K562 (cell line): ENCODE measurements at places on chromosomes 1 and 21. TPM values are rescaled to one million over a fixed set of nuclear protein-coding genes. Genes with fewer than 3 reads are reported as not detected.

- DNase-seq: no peak
Observed at GRCh38 chr1:67300561-67300960, 7.1 kb upstream of the IL12RB2 start.

GRCh38 chr1:33743221-33743998 is 120.5 kb upstream of the HMGB4 start:
- DNase-seq: no peak

- DNase-seq: no peak
Observed at GRCh38 chr1:165616987-165617546, 14.0 kb upstream of the MGST3 start.

NEXN gene
- 0.60 and 0.92 TPM in 2 replicates for total RNA-seq

FCAMR gene
- total RNA-seq: not detected in 2 replicates

- no peak for DNase-seq
Observed at GRCh38 chr1:87077959-87078639, 163.7 kb downstream of the HS2ST1 start.

PDE9A gene
- 0.27 TPM in 1 of 2 replicates, not detected in the other for total RNA-seq

DNA sequence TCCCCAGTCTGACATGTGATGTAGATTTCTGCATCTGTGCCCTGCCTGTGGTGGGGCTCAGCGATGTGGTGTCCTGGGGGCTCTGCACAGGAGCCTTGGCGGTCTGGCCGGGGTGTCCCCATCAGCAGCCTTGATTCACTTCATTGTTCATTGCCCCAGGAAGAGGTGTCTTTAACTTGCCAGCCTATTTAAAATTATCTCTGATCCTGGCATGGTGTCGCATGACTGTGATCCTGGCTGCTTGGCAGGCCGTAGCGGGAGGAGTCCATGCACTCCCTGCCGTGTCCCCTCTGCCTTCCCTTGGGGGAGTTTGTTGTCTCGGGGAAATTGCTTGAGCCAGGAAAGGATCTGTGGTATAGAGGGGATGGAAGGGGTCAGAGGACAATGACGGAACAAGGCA is 59.9 kb downstream of the TRIM11 start:
- no peak for DNase-seq

SELL gene
- total RNA-seq: 0.51 and 1.1 TPM in 2 replicates

RHCE gene
- total RNA-seq: 11.2 and 12.6 TPM in 2 replicates

GRCh38 chr1:2470290-2471158 is 5.6 kb upstream of the PLCH2 start:
- DNase-seq: no peak

OLFML3 gene
- 0.13 and 0.16 TPM in 2 replicates for total RNA-seq

DNA sequence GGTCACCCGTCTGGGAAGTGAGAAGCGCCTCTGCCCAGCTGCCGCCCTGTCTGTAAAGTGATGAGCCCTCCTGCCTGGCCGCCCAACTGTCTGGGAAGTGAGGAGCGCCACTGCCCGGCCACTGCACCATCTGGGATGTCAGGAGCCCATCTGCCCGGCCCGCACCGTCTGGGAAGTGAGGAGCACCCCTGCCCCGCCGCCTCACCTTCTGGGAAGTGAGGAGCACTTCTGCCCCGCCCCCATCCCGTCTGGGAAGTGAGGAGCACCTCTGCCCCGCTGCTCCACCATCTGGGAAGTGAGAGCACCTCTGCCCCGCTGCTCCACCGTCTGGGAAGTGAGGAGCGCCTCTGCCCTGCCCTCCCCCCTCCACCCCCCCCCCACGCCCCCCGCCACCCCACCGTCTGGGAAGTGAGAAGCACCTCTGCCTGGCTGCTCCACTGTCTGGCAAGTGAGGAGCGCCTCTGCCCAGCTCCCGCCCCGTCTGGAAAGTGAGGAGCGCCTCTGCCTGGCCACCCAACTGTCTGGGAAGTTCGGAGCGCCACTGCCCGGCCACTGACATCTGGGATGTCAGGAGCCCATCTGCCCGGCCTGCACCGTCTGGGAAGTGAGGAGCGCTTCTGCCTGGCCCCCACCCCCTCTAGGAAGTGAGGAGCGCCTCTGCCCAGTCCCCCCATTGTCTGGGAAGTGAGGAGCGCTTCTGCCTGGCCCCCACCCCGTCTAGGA is 4.5 kb upstream of the ZZZ3 start:
- DNase-seq: no peak

UTS2 gene
- not detected in 2 replicates for total RNA-seq

YOD1 gene
- 61.6 and 61.7 TPM in 2 replicates for total RNA-seq

GRCh38 chr1:185045814-185046492 is 595 bp downstream of the RNF2 start:
- DNase-seq: peak; percentile 74

- no peak for DNase-seq
Observed at GRCh38 chr1:233883671-233884070, 20.8 kb upstream of the SLC35F3 start.

- DNase-seq: peak; percentile 8
Observed at GRCh38 chr1:199113265-199113869, 474.5 kb downstream of the PTPRC start.

DNA sequence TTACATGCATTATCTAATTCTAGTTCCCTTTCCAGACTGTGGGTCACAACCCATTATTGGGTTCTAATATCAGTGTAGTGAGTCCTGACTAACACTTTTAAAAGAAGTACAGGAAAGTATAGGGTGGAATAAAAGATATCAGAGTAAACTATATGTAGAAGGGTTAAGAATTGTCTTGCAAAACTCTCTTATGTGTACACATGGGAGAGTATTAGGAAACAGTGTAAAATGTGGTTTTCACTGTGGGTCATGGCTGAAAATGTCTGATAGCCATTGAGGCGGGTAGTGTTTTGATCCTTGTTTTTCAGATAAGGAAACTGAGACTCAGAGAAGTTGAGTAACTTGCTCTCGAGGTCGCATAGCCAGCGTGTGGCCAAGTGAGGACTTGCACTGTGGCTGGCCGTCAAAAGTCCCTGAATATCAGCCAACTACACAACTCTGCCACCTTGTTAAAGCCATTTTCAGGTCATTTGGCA is 18.5 kb upstream of the MTARC1 start:
- no peak for DNase-seq

CENPF gene
- 98.2 and 102 TPM in 2 replicates for total RNA-seq

- DNase-seq: no peak
Observed at GRCh38 chr1:224743608-224744164, 127.6 kb downstream of the CNIH3 start.

DNA sequence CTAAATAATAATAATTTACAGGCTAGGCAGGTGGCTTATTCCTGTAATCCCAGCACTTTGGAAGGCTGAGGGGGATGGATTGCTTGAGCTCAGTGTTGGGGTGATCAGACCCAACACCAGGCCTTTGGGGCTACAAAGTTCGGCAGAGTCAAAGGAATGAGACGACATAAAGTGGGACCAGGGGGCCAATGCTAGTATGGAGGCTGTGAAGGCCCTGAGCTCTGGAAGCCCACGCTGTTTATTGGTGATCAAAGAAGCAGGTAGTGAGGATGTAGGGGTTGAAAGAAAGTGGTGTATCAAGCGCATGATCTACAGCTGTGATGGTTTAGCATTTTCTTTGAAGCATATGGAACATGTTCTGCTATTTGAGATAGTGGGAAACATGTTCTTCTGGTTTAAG is 5.6 kb downstream of the BTBD8 start:
- no peak for DNase-seq

DNA sequence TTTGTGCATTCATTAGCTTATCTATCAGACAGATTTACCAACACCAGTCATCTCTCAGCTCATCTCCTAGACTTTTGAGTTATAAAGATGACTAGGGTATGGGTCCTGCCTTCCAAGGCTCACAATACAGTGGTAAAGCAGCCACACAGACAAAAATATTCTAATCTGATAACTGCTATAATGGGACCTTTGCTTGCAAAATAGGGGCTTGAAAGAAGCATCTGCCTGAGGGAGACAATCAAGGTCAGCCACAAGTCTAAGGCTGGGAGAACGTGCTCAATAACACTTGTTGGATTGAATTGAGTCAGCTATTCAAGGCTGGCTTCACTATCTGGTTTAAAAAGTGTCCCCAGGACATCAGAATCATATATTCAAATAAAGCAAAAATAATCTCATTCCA is 1.4 kb upstream of the PAPPA2 start:
- no peak for DNase-seq

- no peak for DNase-seq
Observed at GRCh38 chr1:110163591-110163990, 13.3 kb downstream of the SLC6A17 start.

TDRD10 gene
- total RNA-seq: not detected in 2 replicates

- DNase-seq: peak; percentile 36
Observed at GRCh38 chr1:154736841-154737240, 128.9 kb upstream of the ADAR start.

CYP4X1 gene
- total RNA-seq: not detected in 2 replicates

DNA sequence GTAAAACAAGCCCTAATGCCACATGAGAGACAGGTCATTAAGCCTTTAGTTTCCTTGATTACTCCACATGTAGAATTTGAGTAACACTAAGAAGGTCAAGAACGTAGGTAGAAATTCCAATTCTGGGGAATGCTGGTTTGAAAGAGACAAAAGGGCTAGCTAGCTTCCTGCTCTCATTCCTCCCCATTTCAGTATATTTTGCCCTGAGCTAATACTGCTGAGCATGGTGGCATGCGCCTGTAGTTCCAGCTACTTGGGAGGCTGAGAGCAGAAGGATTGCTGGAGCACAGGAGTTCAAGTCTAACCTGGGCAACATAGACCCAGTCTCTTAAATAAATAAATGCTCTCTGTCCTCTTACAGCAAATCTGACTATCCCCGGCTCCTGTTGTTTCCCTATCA is 12.8 kb downstream of the PRDX6 start:
- no peak for DNase-seq

- no peak for DNase-seq
Observed at GRCh38 chr1:26540351-26540750, 10.8 kb downstream of the RPS6KA1 start.

DNA sequence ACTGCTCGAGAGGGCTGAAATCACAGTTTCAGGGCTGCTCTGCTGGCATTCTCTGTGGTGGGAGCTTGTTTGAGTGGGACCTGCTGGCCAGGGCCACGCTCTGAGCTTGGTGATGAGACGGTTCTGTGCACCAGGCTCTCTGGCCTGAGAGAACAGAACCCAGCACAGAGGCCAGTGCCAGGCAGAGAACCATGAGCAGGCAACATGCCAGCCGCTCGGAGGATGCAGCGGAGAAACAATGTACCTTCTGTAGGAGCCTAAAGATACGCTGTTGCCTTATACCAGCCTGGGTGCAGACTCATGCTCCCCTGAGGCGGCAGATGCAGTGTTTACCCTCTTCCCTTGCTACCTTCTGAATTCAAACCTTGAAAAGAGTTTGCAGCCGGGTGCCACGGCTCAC is 10.0 kb downstream of the C2CD2 start:
- DNase-seq: no peak

DNA sequence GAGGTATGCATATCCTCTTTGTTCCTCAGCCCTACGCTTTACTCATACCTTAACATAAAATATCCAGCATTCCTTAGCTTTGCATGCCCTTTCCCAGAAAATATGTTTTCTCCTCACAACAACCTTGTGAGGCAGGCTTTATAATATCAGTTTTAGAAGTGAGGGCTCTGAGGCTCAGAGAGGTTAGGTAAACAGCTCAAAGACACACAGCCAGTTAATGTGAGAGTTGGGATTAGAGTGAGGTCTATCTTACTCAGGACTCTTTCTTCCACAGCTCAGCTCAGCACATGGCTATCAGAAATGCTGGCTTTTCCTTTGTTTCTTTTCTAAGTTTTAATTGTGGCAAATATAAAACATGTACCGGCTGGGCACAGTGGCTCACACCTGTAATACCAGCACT is 27.9 kb downstream of the CSF1 start:
- no peak for DNase-seq

- DNase-seq: no peak
Observed at GRCh38 chr1:45510972-45511527, 10.6 kb downstream of the PRDX1 start.

KIAA1614 gene
- 0.16 and 0.36 TPM in 2 replicates for total RNA-seq

GRCh38 chr1:2611031-2611501 is 21.8 kb downstream of the MMEL1 start:
- DNase-seq: peak; percentile 94

DIPK1A gene
- 1.3 TPM in 2 replicates for total RNA-seq

TNFRSF4 gene
- 0.44 and 0.47 TPM in 2 replicates for total RNA-seq

PRRC2C gene
- total RNA-seq: 218 and 237 TPM in 2 replicates

DNA sequence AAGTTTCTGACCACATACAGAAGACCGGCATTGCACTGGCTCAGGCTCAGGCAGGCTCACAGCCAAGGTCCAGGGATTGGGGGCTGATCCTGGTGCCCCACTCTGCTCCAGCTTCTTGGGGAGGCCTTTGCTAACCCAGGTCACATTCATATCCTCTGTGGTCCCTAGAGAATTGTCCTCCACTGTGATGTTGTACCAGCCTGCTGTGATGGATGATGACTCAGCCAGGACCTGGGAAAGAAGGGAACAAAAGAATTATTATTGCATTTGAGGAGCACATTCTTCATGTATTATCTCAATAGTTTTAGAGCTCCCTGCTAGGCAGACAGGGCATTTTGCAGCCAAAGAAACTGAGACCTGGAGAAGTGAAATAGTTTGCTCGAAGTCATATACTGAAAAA is 114.3 kb upstream of the ETV3 start:
- no peak for DNase-seq

HES5 gene
- total RNA-seq: not detected in 2 replicates

- DNase-seq: no peak
Observed at GRCh38 chr1:16145662-16146278, 10.1 kb downstream of the EPHA2 start.

ATAD3C gene
- total RNA-seq: 0.18 and 0.60 TPM in 2 replicates

OSCP1 gene
- not detected in 2 replicates for total RNA-seq

FMO2 gene
- total RNA-seq: 0.22 TPM in 1 of 2 replicates, not detected in the other

DNA sequence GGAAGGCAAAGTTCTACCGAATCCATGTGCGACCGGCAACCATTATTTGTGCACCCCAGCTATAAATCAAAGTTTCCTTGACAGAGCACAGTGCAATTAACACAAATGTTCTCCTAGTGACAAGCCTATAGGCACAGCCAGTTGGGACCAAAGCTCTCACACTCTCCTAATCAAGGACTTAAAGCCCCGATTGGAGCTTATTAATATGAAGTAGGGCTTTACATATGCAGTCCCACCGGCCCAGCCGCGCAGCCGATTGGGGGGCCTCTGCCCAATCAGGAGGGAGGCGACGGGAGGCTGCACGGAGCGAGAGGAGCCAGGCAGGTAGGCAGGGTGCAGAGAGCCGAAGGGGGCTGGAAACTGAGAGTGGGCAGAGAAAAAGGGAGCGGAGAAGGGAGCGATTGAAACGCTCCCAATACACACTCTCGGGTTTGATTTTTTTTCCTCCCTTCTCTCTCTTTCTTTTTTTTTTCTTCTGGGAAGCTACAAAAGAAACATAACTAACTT is at the start of gene ESRRG:
TSS of gene ESRRG (minus strand) at position 156 of the 507 bp plus-strand sequence. CDS start at position 26, 130 bp downstream.
- DNase-seq: no peak

GRCh38 chr1:7150724-7151280 is 365.5 kb downstream of the CAMTA1 start:
- no peak for DNase-seq

DNA sequence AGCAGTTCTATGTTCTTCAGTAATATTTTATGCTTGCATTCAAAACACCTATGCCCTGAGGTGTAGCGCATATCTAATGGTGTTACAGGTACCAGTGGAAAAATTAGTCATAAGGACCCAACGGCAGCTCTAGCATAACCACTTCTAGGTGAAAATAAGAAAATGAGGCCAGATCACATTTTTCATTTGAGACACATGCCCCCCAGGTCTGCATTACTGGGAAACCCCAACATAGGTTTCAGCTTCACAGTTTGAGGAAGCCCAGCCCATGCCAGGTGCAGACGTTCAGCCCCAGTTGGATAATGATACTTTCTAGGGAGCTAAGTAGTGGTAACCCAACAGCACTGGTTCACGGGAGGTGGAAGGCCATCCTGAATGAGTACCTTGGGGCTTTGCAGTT is 129.8 kb downstream of the CNIH3 start:
- DNase-seq: no peak

- no peak for DNase-seq
Observed at GRCh38 chr1:200252531-200252930, 157.3 kb downstream of the ZNF281 start.

HSD11B1 gene
- 0.16 TPM in 1 of 2 replicates, not detected in the other for total RNA-seq

- no peak for DNase-seq
Observed at GRCh38 chr1:151619489-151620093, 7.7 kb downstream of the SNX27 start.
